ENCODE measurements at places on chromosomes 16 and 17. TPM values are rescaled to one million over a fixed set of nuclear protein-coding genes. Genes with fewer than 3 reads are reported as not detected.

KRT32 gene
- total RNA-seq = not detected

ELMO3 gene
- 1.5 TPM for total RNA-seq

DNA sequence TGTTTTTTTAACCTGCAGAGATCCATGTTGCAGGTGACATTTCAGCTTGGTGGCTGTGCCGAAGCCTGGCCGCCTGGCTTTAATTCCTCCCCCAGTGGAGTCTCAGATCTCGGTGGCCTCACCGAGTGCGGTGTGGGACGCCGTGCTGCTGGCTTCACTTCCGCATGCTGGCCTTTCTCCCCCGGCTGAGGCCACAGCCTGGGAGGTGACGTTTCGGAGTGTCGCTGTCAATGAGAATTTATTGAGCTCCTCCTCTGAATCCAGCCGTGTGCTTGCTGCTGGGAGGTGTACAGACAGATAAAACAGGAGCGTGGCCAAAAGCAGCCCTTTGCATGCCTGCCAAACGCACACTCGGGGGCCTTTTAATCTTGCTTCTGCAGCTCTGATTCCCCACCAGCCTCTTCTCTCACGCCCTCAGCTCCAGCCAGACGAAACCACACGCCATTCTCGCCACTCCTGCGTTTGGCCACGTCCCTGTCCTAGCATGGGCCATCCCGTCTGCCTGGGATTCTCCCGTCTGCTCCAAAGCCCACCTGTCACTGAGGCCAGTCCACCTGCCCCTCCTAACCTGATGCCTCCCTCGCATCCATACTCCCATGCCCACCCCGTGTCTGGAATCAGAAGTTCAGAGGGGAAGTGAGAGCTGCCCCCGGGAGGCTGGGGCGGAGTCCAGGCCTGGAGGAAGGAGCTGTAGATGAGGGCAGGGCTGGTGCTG, 3.6 kb downstream of the GSE1 start:
- DNase-seq = no peak

GRCh38 chr17:74737299-74738050, 419 bp downstream of the RAB37 start:
- peak; percentile 47 for DNase-seq

DNA sequence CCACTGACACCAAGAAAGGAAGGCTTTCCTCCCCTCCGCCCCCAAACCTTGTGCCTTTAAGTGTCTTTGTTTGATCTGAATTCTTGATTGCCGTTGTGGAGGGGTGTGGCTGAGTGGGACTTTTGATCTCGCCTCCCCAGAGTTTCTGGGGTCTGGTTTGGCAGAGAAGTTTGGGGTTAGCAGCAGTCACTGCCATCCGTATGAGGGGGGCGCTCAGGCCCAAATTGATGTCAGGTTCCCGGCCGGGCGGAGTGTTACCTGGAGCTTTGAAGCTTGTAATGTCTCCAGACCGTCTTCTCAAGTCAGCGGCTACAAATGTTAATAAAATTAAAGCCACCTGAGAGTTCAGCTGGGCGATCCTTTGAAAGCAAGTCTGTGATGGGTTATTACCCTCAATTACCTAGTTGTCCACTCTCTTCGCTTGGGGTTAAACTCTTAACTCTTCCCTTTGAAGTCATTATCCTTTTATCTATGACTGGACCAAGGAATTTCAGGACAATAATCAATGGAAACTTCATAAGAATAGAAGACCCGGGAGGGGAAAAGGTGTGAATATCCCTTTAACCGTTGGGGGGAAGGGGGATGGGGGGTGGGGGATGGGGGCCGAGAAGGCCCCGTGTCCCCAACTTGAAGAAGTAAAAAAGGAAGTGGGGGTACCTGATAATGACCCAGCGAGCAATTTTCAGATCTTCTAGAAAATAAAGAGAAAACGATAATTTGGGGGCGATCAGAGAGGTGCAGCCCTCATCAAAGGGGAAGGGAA, 31.8 kb upstream of the AXIN2 start:
- DNase-seq = no peak

CEP295NL gene
- total RNA-seq = 0.11 TPM

DDX42 gene
- 52.6 TPM for total RNA-seq

- DNase-seq = peak; percentile 63
These were observed 93.9 kb downstream of the GSG1L start for GRCh38 chr16:27969574-27969973.

DNA sequence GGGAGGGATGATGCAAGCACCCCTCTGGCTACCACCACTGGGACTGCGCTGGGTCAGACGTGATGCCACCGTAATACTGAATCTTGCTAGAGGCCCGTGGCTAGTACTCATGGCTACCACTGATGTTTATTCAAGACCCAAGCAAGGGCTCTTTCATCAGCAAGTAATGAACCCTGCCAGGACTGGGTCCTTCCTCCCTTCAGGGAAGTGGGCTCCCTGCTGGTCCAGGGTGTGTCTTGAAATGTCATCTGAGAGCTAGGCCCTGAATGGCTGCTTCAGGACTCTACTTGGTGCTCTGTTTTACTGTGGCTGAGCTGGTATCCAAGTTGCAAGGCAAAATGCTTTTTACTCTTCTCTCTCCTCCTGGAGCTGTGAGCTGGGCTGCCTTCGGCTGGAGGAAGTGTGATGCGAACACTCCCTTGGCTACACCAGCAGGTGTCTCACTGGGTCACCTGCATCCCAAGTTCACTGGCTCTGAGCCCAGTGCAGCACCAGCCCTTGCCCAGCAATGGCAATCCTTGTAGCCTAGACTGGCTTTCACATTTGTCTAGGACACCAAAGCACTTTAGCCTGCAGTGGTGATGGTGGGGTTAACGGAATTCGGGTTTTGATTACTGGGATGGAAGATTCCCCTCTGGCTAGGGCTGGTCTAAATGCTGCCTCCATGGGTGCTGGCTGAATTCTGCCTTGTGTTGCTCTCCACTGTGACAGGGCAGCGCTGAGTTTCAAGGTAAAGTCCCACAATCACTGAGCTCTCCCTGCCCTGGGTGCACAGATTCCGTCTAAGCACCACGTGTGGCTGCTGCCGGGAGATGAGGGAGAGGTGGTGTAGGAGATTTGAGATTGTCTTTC, 98.6 kb downstream of the USP22 start:
- DNase-seq = no peak

DNA sequence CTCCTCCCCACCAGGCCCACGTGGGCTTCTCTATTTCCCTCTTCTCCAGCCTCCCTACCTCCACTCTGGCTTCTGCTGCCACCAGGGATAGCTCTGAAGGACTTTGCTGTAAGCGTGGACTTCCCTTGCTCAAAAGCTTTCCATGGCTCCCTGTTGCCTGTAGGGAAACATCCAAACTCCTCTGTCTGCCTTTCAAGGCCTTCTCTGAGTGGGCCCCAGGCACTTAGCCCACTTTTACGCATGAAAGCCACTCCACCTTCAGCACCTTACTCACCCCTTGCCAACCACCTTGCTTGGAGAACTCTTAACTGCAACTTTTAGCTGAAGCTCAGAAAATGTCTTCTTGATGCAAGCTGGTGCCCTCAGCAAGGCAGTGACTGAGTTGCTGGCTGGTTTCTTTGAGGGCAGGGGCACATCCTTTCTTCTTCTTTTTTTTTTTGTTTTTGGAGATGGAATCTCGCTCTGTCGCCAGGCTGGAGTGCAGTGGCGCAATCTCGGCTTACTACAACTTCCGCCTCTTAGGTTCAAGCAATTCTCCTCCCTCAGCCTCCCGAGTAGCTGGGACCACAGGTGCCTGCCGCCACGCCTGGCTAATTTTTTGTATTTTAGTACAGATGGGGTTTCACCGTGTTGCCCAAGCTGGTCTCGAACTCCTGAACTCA, 52.0 kb upstream of the DLX4 start:
- DNase-seq = no peak

DNA sequence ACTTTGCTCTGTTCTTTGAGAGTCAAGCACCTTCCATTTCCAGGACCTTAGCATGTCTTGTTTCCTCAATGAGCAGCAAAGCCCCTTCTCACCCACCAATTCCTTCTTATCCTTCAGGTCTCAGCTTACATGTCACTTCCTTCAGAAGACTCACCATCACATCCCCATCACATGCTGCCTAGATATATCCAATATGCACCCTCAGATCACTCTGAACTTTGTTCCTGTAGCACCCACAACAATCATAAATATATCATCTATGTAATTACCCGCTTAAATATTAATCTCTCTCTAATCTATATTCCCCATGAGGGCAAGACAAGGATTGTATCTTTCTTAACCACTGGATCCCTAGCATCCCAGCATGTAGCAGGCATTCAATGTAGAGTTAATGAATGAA, 30.4 kb downstream of the KANSL1 start:
- no peak for DNase-seq

GRCh38 chr17:55305321-55306087, 40.7 kb downstream of the HLF start:
- DNase-seq = no peak
